Amygdala (tissue), 56 donors: ENCODE measurements at places on chromosomes 16 and 17.

DNA sequence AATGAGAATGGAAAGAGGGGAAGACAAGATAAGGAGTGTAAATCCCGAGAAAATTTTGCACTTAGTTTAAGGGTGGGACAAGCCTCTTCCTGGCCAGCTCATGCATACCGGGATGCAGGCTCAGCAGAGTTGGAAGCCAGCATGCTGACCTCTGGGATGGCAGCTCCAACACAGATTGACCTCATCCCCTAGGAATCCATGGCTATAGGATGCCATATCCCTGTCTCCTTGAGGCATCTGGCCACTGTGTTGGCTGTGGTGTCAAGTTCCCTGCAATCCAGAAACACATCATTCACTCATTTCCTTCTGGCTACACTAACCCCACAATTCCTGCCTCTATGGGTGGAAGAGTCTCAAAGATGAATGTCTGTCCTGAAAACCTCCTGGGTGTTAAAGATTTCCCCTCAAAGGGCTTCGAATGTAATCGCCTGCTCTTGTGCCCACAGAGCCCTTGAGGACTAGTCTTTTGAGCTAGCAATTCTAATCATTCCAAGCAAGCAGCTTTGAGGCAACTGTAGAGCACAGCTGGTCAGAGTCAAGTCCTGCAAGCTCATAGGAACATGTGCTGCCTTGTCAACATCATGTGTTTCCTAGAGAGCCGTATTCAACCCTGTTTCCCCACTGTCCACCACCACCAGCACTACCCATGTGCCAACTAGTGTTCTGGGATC, 141.4 kb downstream of the PMP22 start:
- no peak for DNase-seq

- no peak for DNase-seq
Measured at GRCh38 chr16:11642765-11643116, 25.5 kb upstream of the SNN start.

DNA sequence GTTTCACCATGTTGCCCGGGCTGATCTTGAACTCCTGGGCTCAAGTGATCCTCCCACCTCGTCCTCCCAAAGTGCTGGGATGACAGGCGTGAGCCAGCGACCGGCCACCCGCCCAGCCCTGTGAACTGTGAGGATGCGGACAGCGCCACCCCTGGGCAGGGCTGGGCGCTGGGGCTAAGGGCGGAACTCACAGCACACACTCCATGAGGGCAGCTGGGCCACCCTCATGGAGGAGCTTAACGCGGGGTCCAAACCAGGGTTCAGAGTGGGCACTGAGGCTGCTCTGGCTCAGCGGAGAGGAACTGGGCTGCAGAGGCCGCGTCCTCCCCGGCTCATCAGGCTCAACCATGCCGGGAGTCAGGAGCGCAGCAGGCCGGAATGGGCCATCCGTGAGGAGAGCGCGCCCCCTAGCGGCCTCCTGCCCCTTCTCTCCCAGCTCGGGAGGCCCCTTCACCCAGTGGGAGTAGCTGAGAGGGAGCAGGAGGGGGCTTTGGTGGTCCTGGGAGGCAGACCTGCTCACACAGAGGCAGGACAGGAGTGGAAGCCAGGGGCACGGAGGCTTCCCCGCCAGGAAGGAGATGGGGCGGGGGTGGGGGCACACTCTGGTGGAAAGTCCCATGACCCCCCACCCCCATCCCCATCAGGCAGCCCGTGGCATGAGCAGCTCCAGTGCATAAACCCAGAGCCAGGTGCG, 13.8 kb downstream of the CORO7 start:
- peak; percentile 62 for DNase-seq

DNA sequence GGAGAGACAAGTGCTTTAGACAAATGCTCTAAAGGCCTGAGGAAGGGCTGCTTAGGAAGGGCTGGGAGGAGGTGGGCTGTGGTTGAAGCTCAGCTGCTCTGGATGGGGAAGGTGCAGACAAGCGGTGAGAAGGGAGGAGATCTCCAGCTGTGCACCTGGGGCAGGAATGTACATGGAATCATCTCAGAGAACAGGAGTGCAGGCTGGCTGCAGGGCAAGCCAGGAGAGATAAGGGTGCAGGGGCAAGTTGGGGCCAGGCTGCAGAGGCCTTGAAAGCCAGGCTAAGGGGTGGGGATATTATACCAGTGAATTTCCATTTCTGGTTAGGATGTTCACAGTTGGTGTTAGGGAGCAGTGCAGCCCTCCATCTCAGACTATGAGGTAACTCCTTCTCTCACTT, 4.2 kb downstream of the SLC6A2 start:
- DNase-seq, result no peak

- DNase-seq, result no peak
Measured at GRCh38 chr17:52064791-52065211, 93.7 kb downstream of the CA10 start.

GRCh38 chr17:67110619-67111018, 66.3 kb downstream of the CACNG1 start:
- DNase-seq, result no peak
